ENCODE measurements at places on chromosomes 1 and 21. TPM values are rescaled to one million over a fixed set of nuclear protein-coding genes. Genes with fewer than 3 reads are reported as not detected.

The ID3 gene
- 248 TPM for total RNA-seq

The KCNN3 gene
- total RNA-seq: 0.07 TPM

The CCDC190 gene
- not detected for total RNA-seq

The IFFO2 gene
- total RNA-seq: 50.2 TPM

The COA6 gene
- 37.9 TPM for total RNA-seq

The LCE3D gene
- not detected for total RNA-seq

The TDRD10 gene
- total RNA-seq: not detected

The PRDX6 gene
- 240 TPM for total RNA-seq

The AGMAT gene
- 0.70 TPM for total RNA-seq

The PTPN14 gene
- total RNA-seq: 19.8 TPM

The OR6K3 gene
- total RNA-seq: not detected

The SLC44A5 gene
- 0.07 TPM for total RNA-seq

The CXADR gene
- total RNA-seq: 13.3 TPM

The PDZK1 gene
- total RNA-seq: 0.56 TPM

The HMGCS2 gene
- 0.46 TPM for total RNA-seq

The CD101 gene
- 0.14 TPM for total RNA-seq

The PSRC1 gene
- 27.4 TPM for total RNA-seq

The ASPM gene
- total RNA-seq: 15.9 TPM

The RAB3GAP2 gene
- 22.5 TPM for total RNA-seq

The SPRR2G gene
- total RNA-seq: not detected

The CLEC20A gene
- 0.28 TPM for total RNA-seq

The MROH7 gene
- not detected for total RNA-seq

The SPRR1A gene
- 172 TPM for total RNA-seq

The NBPF4 gene
- total RNA-seq: not detected

The SLC45A3 gene
- 6.2 TPM for total RNA-seq

The KRTAP11-1 gene
- not detected for total RNA-seq

The CA6 gene
- total RNA-seq: not detected

The PRKAA2 gene
- 1.9 TPM for total RNA-seq

The PLEKHA6 gene
- 10.2 TPM for total RNA-seq

The CD244 gene
- total RNA-seq: not detected

The PLEKHG5 gene
- total RNA-seq: 42.2 TPM

The CAPN8 gene
- total RNA-seq: not detected

The NUP210L gene
- not detected for total RNA-seq

The MYOG gene
- not detected for total RNA-seq

The KMO gene
- total RNA-seq: not detected

The AIRE gene
- total RNA-seq: not detected

The CHIA gene
- not detected for total RNA-seq

The LCA5L gene
- total RNA-seq: 0.42 TPM

The CHD5 gene
- not detected for total RNA-seq
